Right forelimb (tissue), 1 donor: ENCODE measurements at places on chromosomes 2 and 18.

DNA sequence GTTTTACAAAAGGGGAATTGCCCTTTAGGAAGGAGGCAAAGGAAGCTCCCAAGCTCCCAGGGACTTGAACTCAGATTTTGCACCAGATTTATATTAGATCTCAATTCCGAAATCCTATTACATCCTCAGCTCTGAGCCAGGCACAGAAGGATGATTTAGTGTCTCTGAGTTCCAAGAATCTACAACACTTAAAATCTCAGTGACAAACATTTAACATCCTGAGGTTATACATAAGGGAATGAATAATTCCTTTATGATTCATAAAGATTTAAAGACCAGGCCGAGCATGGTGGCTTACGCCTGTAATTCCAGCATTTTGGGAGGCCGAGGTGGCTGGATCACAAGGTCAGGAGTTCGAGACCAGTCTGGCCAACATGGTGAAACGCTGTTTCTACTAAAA, 16.5 kb upstream of the SLC20A1 start:
- no peak for DNase-seq

- DNase-seq: no peak
Observed at GRCh38 chr2:6078414-6078813, 386.2 kb downstream of the SOX11 start.

DNA sequence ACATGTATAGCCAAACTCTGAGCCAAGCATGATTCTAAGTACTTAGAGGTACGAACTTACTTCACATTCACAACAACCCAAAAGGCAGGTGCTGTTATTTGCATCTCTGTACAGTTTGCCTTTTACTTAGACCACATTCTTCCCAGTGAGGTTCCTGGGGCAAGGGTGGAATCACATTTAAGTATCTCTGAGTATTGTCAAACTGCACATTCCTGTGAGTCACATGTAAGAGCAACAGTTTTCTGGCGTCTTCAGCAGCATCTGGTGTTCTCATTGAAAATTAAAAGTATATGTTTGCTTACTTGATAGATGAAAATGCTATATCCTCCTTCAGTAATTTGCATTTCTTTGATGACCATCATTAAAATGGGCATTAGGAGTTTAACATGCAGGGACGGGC, 119.1 kb downstream of the UXS1 start:
- no peak for DNase-seq

DNA sequence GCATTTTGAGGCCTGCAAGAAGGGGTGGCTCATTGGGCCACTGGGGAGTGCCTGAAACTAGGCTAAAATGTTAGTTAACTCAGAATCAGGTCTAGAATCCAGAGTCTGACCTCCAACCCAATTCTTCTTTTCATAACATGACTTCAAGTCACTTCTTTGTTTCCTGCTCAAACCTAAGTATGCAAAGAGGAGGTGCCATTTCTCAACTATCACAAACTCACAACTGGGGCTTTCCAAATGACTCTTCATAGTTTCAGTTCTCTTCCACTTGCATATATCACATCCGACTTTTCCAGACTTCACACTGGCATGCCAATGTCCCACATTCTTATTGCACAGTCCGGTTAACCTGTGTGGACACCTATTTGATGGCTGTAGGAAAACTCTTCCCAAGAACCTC, 211.6 kb downstream of the TCF4 start:
- DNase-seq: no peak

DNA sequence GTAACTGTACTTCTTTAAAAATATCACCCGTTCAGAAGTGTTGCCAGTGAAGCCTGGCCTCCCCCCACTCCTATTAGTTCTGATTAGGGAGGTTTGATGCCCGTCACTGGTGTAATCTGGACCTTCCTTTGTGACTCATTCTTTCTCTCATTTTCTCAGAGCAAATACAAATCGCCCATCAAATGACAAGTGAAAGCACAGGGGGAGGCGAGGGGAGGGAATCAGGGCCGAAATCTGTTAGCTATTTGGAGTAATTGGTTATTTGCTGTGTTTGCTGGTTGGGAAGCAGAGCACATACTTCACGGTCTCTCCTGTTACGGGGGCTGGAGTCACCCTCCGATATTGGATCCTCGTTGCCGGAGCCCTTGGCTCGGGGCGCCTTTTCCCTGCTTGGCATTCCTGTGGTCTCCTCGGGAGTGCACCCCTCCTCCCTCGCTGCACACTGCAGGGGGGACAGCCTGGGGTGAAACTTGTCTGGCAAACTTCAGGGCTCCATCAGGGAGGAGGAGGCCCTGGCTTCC, 178.1 kb downstream of the DYSF start:
- DNase-seq: peak; percentile 64

DNA sequence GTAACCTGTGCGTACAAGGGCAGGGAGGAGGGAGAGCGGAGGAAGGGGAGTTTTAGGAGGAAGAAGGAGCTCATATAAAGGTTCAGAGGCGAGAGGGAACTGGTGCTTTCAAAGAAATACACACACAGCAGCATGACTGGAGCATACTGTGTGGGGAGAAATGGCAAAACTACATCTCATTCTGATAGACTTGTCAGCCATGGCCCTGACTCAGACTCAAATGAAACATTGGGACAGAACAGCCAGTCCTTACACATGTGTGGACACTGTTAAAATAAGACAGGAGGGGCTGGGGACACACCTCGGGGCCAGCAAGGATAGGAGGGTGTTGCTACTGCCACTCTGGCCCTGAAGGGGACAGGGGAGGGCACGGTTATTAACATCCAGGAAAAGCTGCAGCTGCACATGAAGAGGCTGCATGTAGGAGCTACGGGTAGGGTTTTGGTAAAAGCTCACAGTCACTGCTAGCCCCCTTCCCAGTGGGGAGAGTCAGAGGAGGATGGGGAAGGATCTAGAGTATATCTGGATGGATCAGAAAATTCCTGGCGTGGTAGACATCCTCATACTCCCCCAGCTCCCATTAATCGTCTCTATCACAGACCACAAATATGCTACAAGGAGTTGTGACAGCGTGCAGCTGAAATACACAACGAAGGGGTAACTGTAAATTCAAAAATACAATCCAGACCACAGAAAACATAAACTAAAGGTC, 110.5 kb downstream of the GATA6 start:
- DNase-seq: no peak

DNA sequence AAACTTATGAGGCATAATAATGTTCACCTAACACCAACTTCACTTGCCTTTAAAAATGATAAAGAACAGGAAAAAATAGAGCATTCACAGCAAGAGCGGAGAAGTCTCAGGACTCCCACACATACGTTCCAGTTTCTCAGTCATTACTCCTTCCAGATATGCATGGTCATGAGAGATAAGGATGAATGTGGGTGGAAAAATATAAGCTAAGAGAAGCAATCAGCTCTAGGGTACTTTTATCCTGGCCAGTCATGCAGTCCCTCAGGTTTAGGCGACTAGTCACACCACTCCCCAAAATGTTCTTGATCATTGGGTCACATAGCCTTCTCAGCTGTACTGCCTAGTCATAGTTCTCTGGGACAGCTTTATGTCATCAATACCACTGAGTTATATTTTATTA, 29.2 kb upstream of the CCDC178 start:
- no peak for DNase-seq

GRCh38 chr18:22556222-22557167, 138.8 kb upstream of the CTAGE1 start:
- no peak for DNase-seq

GRCh38 chr2:222241128-222241870, 57.5 kb downstream of the PAX3 start:
- DNase-seq: no peak

- no peak for DNase-seq
Observed at GRCh38 chr18:45962866-45963265, 4.3 kb downstream of the EPG5 start.

DNA sequence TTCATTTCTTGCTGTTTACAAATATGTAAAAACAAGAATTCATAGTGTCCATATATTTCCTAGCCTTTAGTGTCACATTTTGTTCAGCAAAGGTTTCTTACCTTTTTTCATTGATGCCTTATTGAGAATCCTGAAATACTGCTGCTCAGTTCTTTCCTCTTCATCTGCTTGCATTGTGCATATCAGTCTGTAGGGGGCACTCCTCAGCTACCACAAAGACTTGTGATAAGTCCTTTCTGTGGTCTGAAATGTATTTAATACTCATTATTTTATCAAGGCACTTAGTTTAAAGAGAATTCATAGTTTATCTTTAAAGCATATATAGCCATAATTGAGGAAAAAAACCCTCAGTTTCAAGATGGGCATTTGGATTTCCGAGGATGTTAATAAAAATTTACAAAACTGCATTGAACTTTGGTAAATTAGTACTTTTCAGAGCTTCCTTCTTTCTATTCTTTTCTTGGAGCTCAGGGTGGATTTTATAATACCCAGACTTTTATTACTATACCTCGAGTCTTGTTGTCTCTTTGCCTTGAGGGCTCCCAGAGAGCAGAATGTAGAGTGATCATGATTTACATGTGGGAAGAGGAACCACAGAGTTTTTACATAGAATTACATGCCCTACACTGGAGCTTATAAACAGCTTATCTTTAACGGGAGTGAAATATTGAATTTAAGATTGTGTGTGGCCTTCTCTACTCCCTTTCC, 570.1 kb downstream of the PLCL1 start:
- no peak for DNase-seq

DNA sequence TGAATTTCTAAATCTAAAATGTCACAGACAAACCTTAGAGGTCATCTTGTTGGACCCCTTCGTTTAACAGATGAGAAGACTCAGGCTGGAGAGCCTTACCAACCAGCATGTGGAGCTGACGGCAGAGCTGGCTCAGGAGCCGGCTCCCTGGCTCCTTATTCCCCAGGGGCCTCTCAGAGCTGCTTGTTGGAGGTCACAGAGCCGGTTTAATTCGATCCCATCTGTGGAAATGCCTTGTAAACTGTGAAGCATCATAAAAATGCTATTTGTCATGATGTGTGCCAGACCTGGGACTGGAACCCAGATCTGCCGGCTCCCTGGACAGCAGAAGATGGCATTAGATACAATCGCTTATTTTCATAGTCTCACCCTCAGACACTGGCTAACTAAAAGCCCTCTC, 8.2 kb upstream of the CIB4 start:
- DNase-seq: no peak

GRCh38 chr18:45588376-45589355, 26.6 kb upstream of the SLC14A2 start:
- DNase-seq: peak; percentile 79

GRCh38 chr2:64837925-64838641, 151.1 kb upstream of the SLC1A4 start:
- DNase-seq: no peak

DNA sequence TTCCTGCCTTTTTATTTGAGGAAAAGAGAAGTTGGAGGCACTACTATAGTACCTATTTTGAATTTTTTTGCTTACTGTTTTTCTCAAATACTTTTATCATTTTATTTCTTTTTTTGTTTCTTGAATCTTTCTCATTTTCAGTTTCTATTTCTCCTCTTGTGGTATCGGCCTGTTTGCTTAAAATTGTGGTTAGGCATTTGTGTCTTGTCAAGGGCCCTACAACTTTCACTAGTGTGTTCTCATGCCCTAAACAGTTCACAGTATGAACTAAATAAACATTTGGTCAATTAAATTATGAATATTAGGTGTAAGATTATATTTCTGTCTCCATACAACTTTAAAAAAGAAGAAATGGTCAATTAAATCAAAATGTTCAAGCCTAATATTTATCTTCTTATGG, 613.5 kb downstream of the MBD2 start:
- no peak for DNase-seq

GRCh38 chr2:118905206-118905605, 36.8 kb upstream of the MARCO start:
- no peak for DNase-seq

GRCh38 chr2:214006601-214007000, 404.3 kb upstream of the VWC2L start:
- DNase-seq: no peak

GRCh38 chr2:193837111-193837738, 1642.5 kb upstream of the TMEFF2 start:
- DNase-seq: no peak

DNA sequence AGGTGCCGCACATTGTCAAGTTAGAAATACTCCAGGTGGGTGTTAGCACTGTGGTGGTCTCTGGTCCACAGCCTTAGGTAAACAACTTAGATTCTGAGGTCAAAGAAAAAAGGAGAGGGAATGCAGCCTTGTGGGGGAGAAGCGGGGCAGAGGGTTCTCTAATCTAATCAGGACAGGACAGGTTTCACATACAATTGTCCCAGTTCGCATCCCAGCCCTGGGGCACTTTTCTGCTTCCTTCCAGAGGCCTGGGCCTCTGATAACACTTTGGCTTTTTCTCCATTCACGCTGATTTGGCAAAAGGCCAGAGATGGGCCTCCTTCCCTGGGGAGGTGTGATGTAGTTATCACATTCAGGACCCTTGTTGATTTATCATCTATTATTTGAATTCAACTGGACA, 32.5 kb downstream of the SLC1A4 start:
- DNase-seq: no peak

GRCh38 chr18:32937066-32937465, 164.2 kb upstream of the KLHL14 start:
- DNase-seq: no peak

- DNase-seq: no peak
Observed at GRCh38 chr2:148096012-148096411, 75.1 kb downstream of the MBD5 start.

DNA sequence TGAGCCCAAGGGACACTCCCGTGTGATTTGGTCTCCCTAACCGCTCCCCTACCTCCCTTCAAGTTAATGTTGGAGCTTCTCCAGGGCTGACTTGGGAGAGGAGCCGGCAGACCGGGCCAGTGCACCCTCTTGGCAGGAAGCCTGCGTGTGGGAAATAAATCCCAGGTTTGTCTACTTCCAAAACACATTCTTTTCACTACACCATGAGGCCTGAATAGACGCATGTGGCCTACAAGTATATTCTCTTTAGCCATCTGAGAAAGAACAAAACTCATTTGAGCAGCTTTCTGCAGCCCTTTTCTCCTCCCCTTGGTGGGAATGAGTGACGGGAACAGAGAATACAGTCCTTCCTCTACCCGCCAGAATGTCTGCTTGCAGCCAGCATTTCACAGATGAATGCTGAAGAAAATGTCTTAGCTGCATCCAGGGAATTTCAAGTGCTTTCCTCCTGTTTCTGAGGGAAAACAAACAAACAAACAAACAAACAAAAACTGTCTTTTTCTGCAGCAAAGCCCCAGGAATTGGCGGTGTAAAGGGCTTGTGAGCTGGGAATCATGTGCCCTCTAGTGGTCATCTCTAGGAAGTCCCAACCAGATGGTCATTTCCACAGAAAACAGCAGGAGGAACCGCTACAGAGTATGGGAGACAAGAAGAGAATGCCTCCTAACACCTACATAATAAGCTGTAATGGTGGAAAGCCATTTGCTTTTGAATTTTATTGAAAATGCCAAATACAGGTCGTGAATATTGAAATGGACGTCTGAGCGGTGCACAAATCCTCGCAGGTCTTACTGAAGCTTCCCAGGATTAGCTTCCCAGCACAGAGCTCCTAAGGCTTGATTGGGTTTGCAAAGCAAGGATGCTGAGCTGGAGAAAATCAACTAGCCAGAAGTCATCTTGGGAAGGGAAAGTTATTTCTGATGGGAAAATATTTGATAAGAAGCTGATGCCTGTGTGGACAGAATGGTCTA, 41.2 kb upstream of the DAPL1 start:
- peak; percentile 62 for DNase-seq

- no peak for DNase-seq
Observed at GRCh38 chr2:1837022-1837421, 92.7 kb upstream of the PXDN start.
